ENCODE measurements at places on chromosomes 16 and 17. TPM values are rescaled to one million over a fixed set of nuclear protein-coding genes. Genes with fewer than 3 reads are reported as not detected.

SULT1A1 gene
- polyA plus RNA-seq = 20.6 TPM

CCL3 gene
- 5.0 TPM for polyA plus RNA-seq

PERCC1 gene
- not detected for polyA plus RNA-seq

BCAR1 gene
- 37.1 TPM for polyA plus RNA-seq

NPIPA5 gene
- 0.87 TPM for polyA plus RNA-seq

IGFALS gene
- polyA plus RNA-seq = 2.0 TPM

LYZL6 gene
- polyA plus RNA-seq = not detected

Measured in right renal cortex interstitium (tissue), 3 donors.